ENCODE measurements at places on chromosomes 7 and 10.

DNA sequence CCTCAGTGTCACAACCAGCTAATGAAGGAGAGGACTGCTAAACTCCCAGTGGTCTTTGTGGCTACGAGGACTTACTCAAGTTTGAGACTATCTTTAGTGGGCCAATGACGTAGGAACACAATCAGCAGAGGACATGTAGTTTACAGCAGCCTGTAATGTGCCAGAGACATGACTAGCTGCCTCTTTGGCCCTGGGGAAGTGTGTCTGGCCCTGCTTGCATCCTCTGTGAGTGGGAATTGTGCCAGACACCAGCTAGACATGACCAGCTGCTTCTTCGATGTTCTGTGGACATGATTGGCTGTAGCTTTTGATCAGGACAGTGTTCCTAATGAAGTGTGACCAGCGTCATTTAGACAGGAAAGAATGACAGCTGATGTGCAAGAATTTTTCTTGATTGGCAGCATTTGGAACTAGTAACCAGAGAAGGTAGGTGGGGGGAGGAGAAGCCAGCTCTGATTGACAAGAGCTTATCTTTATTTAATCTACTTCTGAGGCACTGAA is 141.7 kb downstream of the AUTS2 start:
- no peak for DNase-seq

- DNase-seq = no peak
These were observed 33.2 kb upstream of the SEMA3D start for GRCh38 chr7:85220023-85220422.

DNA sequence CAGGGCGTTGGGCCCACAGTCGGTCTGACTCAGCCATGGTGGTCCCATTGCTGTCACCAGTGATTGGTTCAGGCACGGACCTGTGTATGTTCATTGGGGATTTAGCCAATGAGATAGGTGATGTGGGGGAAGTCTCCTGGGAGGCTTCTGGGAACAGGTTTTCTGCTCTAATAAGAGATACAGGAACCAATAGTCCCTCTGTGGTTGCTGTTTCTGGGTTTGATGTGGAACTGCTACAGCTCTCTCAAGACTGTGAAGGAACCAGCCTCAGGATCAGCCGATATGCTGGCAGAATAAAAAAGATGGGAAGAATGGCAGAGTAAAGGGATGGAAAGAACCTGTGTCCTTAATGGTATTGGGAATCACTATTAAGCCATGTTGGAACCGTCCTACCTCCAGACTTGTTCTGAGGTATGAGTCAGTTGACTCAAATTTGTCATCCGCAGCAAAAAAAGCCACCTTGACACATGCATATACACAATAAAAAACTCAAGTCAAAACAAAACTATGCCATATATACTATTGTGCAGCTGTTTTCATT is 70.6 kb downstream of the MCMBP start:
- no peak for DNase-seq

DNA sequence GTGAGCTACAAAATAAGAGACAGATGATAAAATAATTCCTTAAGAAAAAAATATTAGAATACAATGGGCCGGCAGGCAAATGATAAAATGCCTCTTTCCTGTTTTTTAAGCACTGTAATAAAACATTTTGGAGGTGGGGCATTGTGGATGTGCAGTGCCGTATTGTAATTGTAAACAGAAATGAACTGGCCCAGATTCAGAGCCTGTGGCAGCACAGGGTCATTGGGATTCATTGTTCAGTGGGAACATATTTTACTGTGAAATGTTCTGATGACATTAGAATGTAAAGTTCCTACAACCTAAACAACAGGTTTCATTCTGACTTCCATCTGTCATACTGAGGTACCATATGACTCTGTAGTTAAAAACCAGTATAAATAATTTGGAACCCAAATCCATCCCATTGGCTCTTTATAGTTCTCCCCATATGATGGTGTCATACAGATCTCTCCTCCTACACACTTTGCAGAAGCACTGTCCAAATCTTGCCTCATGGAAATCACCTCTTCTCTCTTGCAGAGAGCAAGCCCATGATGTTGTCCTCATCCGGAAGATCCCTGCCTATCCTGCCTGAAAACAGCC is 264.6 kb downstream of the WDR37 start:
- DNase-seq = no peak

GRCh38 chr7:84913731-84914130 is 273.1 kb downstream of the SEMA3D start:
- no peak for DNase-seq

Data from ACHN (cell line).